Brain (organoid and tissue), 16 donors: ENCODE measurements at places on chromosomes 3 and 15.
A peak's percentile ranks its signal among the peaks of the same experiment; 100 is the strongest.

GRCh38 chr3:71492566-71492965 is 91.0 kb downstream of the FOXP1 start:
- DNase-seq, result no peak

DNA sequence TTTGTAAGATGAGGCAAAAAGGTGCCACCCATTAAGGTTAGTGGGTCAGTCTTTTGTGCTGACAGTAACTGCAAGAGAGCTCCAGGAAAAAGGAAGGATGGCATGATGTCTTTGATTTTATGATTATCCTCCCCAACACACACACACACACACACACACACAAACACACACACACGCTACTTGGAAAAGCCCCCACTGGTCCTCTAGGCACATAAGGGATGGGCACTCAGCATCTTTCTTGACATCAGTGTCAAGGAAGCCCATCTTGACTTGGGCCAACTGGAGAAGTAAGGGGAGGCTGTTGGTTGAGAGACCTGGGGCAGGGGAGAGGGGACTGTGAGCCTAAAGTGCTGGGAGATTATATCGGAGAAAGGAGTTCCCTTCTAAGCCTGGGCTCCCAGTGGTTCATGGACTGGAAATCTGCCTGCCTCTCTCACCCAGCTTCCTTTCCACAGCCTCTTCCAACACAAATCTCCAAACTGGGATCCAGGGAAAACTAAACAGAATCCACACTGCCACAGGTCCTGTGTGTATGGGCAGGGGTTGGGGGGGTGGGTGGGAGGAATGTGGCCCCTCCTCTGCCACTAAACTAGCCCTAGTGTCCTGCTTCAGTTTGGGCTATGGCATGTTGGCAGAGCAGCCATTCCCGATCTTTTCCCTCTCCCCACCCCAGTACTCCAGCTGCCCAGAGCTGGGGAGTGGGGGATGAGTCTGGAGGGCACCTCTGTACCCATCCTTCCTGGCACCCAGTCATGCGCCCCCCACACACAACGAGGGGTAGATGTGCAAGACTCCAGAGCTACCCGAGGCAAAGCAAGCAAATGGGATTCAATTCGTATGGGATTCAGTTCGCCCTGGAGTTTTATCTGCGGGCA is 1.6 kb downstream of the AMOTL2 start:
- no peak for DNase-seq

DNA sequence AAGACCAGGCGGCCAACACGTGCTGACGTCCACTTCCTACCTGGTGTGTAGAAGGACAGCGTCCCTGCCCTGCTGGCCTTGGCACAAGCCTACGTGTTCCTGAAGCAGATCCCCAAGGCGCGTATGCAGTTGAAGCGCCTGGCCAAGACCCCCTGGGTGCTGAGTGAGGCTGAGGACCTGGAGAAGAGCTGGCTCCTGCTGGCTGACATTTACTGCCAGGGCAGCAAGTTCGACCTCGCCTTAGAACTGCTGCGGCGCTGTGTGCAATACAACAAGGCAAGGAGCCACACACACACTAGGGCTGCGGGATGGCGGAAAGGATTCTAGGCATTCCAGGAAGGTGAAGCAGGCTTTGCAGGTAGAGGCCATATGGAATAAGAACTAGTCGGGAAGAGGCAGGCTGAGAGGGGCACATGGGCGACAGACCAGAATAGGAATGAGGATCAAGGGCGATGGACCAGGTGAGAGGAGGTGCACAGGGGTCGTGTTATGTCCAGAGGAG is 15.9 kb downstream of the CSRNP1 start:
- no peak for DNase-seq

- DNase-seq, result no peak
Observed at GRCh38 chr15:90338532-90338931, 13.6 kb upstream of the ZNF774 start.

- DNase-seq, result no peak
Observed at GRCh38 chr3:127307112-127307835, 19.4 kb upstream of the PRR20G start.

DNA sequence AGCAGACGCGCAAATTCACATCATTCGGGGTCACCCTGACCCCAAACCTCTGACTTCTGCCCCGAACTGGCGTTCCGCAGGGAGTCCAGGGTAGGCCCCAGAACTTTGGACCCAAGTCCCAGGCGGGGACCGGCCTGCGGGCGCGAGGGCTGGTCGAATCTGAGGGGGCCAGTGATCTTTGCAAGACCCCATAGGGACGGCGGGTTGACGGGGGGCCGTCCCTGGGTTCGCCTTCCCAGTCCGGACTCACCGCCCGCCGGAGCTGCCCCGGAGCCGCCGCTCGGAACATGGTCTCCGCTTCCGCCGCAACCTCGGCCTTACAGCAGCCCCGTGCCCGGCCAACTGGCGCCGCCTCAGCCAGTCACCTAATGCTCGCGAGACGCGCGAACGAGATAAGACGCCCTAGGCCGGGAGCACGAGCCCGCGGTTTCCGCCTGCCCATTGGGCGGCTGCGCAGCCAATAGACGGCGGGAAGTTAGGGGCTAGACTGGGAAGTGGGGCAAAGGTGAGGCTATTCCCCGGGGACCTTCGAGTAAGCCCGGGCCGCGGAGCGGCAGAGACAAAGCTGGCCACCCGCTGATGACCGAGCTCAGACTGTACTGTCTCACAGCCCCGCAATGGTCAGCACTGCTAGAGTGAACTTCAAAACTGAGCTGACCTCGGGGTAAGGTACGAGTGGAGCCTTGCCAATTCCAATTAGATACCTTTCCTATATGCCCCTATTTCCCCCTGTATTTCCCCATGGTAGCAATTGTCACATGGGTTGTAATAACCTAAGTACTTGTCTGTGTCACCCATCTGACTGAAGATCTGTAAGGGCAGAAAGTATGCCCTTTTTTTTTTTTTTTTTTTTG is at the start of gene ETFA:
ETFA (minus strand) TSS at position 370 of the 854 bp plus-strand sequence; CDS start at position 289, 81 bp downstream.
- peak; percentile 96 for DNase-seq

DNA sequence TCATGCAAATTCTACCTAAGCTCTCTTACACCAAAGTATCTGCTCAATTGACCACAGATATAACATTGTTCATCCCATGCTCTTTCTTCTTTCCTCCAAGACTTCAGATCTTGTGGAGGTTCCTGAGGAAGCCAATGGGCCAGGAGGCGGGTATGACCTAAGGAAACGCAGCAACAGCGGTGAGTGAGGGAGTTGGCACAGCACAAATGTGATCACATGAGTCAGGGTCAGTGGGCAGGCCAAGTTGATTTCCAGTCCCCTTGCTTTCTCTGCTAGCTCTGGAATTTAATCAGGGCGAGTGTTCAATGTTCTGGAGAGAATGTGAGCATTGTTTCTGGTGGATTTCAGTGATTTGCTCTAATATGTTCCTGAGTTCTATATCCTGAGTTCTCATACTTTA is 112.7 kb downstream of the STAC start:
- DNase-seq, result no peak

GRCh38 chr15:53559364-53560277 is 199.8 kb downstream of the WDR72 start:
- DNase-seq, result no peak

DNA sequence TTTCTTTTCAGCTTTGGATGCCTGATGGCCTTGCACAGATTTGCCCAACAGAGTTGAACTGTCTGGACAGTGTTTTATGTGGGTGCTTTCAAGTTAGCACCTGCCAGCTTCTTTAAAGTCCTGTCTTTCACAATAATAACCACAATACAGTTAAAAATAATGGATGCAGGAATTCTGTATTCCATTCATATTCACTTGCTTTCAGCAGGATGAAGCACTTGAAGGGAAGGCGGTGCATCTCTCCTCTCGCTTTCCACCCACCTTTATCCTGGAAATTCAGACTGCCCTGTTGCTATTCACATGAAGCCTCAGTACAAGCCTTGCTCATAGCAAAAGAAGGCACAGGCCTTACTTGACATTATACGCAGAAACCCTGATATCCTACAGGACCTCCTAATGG is 26.5 kb upstream of the GYG1 start:
- DNase-seq, result peak; percentile 64

DNA sequence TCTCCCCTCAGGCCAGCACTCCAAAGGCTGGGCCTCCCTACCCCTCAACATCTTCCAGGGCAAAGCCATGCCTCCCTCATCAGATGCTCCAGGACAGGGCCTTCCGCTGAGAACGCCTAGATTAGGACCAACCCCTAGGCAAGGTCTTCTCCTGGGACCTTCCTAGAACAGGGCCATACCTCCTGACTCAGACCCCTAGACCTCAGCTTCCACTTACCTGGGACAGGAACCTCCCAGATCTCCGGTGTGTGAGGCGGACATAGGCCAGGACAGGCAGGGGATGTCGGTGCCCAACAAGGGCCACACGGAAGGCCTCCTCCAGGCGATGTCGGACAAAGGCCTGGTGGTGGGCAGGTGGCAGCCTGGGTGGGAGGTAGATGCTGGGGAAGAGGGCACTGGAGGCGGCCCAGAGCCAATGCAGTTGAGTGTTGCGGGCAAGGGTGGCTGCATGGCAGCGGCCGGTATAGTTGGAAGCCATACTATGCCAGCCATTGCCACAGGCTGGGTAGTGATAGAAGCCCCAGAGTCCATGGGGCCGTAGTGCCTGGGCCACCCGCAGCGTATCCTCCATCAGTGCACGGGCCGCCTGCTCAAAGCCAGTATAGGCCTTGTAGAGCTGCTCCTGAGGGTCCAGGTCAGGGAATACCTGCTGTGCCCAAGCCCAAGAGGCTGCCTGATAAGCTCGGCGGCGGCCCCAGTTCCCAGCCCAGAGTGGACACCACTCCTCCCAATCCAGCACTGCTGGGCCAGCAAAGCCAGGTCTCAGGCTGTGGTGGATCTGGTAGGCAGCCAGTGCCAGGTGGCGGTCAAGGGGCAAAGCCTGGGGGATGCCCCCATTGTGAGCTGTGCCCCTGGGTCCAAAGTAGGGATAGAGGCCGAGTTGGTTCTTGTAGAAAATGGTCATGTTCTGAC is 2.5 kb upstream of the IFRD2 start:
- DNase-seq, result no peak

DNA sequence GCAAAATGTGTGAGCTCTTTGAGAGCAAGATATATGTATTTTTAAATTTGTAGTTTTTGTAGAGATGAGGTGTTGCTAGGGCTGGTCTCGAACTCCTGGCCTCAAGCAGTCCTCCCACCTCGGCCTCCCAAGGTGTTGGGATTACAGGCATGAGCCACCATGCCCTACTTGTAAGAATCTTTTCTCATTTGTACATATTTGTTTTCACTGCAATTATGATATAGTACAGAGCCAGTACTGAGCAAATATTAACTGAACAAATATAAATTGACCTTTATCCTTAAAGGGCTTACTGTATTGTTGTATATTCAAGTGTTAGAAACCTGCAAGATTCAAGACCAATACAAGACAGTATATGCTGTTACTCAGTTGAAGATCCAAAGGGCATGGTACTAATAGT is 53.4 kb downstream of the GTF2E1 start:
- no peak for DNase-seq

- no peak for DNase-seq
Observed at GRCh38 chr15:99546441-99547100, 19.2 kb upstream of the MEF2A start.

- DNase-seq, result peak; percentile 58
Observed at GRCh38 chr15:57198654-57199291, 177.5 kb upstream of the CGNL1 start.

- DNase-seq, result no peak
Observed at GRCh38 chr3:5181469-5182141, 5.9 kb upstream of the EDEM1 start.

DNA sequence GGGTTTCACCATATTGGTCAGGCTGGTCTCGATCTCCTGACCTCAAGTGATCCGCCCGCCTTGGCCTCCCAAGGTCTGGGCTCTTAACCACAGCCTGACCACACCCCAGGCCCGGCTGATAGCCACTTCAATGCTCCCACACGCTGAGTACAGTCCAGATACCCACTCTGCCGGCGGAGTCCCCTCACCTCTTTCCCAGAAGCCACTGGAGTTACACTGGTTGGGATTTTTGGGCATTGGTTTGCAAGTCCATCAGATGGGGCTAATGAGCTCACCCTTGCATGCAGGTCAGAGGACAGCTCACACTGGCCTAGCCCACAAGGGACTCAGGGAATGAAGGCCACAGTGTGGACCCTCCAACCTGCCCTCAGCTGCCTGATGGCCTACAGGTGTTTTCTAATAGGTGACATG is 60.1 kb downstream of the IQSEC1 start:
- DNase-seq, result no peak

GRCh38 chr3:143291836-143292447 is 172.4 kb downstream of the CHST2 start:
- no peak for DNase-seq

DNA sequence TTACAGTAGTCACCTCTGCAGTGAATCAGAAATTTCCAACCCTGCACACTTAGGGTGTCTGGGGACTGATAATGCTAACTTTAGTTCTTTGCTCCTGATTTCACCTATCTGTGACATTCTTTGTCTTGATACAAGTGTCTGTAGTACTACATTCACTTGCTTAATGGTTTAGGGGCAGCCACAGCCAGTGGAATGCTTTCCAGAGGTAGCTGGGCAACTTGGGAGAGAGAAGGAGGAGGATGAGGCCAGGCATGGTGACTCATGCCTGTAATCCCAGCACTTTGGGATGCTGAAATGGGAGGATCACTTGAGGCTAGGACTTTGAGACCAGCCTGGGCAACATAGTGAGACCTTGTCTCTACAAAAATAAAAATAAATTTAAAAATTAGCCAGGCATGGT is 8.5 kb downstream of the BAHD1 start:
- DNase-seq, result no peak

DNA sequence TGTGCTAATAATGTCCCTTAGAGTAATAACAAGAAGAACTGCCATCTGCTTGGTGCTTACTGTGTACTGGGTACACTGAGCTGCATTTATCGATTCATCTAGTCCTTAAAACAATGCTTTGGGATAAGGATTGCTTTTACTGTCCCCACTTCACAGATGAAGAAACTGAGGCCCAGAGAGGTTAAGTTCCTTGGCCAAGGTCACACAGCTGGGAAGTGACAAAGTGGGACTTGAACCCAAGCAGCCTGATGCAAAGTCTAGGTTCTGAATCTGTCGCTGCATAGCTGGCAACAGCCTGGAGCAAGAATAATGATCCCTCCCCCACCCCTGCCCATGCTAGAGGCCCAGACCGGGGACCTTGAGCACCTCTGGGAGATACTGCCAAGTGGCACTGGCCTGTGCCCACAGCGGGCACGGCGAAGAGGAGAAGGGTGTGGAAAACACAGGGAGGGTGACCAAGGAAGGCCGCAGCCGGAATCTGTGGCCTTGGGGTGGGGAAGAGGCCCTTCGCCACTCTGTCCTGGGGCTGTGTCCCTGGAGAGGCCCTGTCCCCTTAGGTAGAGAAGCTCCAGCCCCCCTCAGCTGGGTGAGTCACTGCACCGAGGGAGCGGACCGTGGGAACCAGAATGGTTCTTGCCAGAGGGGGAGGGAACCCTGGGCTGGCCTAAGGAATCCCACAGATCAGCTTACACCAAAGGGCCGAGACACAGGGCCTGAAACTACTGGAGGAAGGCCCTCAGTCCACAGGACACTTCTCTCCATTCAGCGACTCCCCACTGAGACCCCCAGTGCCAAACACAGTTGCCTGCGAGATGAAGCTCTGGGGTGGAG is 3.5 kb downstream of the PLXND1 start:
- no peak for DNase-seq
